ENCODE measurements at places on chromosomes 13 and 19.

DNA sequence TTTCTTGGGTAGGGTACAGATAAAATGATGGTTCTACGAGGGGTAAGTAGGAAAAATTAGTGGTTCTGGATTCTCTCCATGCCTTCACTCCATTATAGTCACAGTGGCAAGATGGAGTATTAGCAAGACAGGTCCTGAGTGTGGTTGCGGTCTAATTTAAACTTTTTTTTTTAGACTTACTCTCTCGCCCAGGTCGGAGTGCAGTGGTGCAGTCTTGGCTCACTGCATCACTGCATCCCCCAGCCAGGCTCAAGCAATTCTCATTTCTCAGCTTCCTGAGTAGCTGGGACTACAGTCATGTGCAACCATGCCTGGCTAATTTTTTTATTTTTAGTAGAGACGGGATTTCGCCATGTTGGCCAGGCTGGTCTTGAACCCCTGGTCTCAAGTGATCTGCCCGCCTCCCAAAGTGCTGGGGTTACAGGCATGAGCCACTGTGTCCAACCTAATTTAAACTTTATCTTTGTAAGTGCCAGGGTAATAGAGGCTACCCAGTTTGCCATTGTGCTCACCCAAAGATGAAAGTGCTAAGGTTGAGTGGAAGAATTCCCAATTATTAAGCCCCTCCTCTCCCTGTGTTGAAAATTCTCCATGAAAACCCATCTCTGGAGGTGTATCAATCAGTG is 135.6 kb downstream of the TM9SF2 start:
- DNase-seq = no peak

DNA sequence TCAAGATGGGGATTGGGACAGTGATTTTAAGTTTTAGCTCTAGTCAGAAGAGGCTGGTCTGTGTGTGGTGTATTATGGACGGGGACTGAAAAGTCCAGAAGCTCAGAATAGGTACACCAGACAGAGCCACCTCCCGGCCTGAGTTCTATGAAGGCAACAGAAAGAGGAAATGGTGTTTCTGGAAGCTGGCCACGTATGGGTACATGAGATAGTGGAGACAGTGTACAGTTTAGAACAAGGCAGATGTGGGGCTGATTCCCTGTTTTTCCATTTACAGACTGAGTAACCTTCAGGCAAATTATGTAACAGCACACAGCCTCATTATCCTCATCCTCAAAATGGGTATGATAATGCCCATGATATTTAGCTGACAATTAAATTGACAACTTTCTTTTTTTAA is 1.3 kb downstream of the ZNF175 start:
- DNase-seq = no peak

GRCh38 chr19:33772102-33772857 is 24.4 kb upstream of the KCTD15 start:
- no peak for DNase-seq

DNA sequence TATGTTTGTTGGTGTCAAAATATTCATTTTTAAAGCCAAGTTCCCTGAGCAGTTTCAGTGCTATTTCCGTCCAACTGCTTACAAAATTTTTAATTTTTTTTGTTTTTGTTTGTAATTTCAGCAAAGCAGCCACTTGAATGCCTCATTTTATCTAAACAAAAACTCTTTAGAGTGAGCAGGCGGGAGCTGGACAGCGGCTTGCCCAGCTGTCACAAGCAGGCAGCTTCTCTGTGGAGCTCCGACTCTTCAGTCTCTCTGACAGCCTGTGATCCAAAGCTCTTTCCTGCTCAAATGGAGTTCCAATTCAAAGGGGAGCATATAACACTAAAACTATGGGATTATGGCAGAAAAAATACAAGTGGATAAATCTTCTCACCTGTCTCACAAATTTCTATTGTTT is 618.3 kb upstream of the PCDH20 start:
- no peak for DNase-seq

- DNase-seq = peak; percentile 45
Measured at GRCh38 chr13:102400675-102401145, 1.1 kb downstream of the FGF14 start.

DNA sequence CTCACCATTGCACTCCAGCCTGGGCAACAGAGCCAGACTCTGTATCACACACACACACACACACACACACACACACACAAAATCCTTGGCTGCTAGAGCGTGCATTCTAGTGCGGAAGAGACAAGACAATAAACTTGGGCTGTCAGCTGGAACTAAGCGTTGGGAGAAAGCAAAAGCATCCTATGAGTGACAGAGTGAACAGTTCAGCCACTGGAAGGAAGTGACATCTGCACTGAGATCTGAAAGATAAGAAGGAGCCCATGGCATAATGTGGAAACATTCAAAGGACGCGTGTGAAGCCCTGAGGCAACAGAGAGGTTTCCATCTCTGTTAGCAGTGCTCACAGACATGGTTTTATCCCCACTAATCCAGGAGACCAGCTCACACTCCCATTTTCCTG is 3.5 kb upstream of the SLC1A5 start:
- DNase-seq = no peak

GRCh38 chr13:35720690-35721554 is 244.4 kb upstream of the MAB21L1 start:
- DNase-seq = peak; percentile 84

DNA sequence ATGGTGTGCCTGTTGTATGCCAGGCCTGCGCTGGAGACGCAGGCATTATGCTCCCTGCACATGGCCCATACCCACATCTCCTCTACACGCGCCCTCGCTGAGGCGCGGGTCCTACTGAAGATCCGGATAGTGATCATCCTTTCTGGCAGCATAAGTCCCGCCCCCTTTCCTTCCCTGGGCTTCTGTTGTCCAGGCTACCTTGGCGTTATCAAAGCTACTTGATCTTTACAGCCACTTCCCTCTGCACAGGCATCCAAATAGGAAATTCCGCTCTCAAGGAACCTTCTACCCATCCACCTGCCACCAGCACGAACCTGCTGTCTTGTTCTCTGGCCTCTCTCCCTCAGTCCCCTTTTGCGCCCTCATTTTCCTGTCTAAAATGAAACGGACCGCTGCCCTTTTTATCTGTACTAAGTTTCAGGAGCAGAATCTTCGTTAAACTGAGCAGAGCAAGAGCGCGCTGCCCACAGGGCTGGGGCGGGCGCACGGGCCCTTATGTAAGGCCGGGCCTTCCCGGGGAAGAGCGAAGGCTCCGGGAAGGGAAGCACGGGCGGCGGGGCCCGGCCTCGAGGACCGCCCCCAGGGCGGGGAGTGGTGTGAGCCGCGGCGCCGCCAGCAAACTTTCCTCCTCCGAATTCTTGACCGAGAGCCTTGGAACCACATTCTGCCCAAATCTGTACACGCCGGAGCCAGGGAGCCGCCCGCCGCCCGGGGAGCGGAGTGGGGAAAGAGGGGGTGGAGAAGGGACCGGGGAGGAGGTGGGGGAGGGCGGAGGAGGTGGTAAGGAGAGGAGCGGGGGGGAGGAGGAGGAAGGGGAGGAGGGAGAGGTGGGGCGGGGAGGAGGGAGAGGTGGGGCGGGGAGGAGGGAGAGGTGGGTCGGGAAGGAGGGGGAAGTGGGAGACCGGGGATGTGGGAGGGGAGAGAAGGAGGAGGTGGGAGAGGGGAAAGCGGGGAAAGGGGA is 920 bp upstream of the UBE2L5 start:
- peak; percentile 78 for DNase-seq

DNA sequence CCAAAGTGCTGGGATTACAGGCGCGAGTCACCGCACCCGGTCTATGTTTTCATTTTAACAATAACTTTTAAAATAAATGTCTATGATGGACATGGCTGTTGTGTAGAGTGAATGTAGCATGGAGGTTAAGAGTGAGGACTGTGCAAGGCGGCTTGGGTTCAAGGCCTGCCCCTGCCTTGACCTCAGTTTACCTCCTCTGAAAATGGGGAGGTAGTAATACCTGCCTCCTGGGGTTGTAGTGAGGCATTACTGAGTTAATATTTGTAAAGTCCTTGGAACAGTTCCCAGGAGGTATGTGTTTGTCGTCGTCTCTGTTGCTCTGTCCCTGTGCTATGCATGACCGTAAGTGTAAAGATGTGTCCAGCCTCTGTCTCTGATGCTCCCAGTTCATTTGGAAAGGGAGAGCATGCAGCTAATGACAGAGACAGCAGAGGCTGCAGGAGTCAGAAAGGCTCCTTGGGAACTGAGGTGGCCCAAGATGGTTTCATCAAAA is 9.4 kb downstream of the GARRE1 start:
- no peak for DNase-seq

GRCh38 chr19:23972161-23972560 is 57.5 kb downstream of the ZNF726 start:
- DNase-seq = no peak

DNA sequence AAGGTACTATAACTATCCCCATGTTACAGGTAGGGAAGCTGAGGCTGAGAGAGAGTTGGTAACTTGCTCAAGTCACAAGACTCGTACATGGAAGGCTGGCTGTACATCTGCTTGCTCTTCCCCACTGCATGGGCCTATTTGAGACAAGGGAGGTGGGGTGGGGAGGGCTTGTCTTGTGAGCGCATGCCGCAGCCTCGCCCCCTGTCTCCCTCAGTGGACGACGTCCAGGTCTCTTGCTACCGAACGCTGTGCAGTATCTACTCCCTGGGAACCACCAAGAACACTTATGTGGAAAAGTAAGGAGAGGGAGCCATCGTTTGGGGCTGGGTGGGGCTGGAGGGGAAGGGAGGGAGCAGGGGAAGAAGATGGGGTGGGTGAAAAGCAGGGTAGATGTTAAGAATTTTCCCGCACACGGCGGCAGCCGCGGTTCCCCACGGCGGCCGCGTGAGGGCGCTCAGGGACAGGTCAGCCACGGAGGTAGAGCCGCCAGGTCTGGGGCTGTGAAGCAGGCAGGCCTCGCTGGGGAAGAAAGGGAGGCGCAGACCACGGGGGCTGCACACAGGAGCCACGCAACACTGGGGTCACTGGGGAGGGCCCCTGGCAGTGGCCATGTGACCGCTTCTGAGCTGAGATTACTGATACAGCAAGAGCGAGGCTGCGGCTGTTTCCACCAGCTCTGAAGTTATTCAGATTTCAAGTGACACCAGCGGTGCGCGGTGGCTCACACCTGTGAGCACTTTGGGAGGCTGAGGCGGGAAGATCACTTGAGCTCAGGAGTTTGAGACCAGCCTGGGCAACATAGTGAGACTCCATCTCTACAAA is 81.5 kb downstream of the RYR1 start:
- DNase-seq = peak; percentile 82

DNA sequence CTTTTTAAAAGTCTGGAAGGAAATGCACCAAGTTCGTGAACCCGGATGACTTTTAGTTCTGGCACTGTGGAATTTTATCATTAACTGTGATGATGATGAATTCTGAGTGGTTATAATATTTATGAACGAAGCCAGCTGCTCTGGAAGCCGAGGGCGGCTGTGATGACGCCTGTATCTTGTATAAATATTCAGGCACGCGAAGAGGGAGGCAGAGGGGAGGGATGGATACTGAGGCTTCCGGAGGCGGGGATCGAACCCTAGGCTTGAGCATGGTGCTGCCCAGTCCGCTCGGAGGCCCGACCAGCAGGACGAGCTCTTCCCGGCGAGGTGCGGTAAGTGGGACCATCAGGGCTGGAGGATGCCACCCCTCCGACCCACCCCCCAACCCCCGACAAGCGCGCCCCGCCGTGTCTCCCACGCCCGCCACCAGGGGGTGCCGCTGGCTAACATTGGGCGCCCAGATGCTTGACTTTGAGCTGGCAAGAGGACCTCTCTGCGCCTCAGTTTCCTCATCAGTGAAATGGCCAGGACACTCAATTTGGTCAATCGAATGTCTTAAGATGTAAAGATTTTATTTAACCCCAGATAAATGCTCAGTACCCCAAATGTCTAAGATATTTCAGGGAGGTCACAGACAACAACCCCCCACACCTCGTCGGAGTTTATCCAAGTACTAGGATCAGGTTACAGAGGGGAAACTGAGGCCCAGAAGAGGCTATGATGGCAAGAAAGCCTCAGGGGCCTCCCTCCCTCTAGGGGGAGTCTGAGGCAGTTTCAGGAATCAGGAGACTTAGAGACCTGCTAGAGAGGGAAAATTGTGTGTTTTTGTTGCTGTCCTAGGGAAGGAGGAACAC is 4.5 kb upstream of the RAB3A start:
- DNase-seq = peak; percentile 80

DNA sequence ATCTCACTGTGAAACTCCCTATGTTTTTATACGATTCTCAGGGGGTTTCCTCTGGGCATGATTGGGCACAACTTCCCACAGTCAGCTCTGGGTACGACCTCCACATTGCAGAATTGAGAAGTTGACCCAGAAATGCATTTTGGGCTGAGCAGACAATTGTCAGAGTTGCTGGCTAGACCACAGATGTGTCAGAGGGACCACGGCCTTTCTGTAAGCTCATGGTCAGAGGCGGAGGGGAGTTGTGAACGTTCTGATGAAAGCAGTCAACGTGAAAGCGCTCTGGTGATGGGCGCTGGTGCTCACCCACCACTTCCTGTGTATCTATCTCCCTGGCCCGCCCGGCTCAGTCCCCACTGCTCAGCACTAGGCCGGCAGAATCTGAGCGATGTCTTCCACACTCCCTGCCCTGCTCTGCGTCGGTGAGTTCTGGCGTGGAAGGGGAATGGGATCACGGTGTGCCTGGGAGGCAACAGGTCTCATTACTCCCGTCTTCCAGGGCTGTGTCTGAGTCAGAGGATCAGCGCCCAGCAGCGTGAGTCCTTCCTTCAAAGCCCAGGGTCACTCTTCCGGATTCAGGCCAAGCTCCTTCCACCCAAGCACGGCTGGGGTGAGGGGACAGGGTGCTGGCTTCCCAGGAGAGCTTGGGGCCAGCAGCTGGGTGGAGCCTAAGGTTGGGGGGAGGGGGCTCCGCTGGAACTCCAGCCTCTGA is at the start of gene NCR1:
NCR1 (plus strand) TSS at position 346 of the 709 bp plus-strand sequence; CDS start at position 386, 40 bp downstream.
- DNase-seq = peak; percentile 27

Data from GM23338 (cell line).